ENCODE measurements at places on chromosomes 5 and 9.

DNA sequence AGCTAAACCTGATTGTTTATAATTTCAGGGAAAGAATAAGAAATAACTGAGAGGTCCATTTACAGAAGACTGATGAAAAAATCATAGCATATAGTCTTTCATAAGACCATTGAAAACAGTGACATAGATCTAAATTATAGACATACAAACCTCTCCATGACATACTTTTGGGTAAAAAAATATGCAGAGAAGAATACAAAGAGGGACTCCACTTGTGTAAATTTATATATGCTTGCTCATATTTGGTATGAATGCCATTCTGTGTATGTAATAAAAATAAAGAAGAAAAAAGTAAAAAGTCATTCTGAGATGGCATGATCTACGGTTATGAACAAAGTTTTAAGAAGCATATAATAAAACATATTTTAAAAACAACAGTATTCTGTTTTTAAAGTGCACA is 310.7 kb downstream of the ASTN2 start:
- no peak for DNase-seq

DNA sequence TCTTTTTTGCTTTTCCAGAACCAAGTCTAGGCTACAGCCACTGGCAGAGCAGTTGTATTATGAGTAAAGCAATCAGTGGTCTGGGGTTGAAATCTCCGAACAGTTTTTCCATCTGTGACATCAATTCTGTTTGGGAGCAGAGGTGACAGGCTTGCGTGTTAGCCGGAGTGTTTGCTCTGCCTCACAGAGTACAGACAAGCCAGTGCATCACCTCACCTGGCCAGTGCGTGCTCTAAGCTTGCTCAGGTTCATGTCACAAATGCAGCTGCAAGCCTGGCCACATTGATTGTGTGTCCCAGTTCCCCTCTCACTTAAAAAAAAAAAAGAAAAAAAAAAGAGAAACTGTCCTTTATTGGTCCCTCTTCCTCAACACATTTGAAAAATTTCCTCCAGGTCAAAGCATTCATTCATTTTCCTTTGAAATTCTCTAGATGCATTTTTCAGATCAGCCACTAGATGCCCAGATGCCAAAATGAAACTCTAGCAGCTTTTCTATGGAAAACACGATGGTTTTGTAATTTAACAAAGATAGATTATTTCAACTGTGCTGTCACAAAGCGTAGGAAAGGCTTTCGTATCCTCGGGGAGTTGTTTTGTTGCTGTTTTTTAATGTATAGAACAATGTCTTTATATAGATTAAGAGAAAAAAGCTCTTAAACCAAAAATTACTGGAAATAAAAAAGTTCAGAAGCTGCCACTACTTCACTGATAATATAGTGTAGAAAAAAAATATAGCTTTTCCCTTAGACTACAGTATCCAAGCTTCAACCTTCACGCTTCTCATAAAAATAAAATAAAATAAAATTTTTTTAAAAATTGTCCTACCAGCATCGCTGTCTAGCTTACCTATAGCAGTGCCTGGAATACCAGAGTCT is 585.5 kb downstream of the TLE1 start:
- DNase-seq, result no peak

DNA sequence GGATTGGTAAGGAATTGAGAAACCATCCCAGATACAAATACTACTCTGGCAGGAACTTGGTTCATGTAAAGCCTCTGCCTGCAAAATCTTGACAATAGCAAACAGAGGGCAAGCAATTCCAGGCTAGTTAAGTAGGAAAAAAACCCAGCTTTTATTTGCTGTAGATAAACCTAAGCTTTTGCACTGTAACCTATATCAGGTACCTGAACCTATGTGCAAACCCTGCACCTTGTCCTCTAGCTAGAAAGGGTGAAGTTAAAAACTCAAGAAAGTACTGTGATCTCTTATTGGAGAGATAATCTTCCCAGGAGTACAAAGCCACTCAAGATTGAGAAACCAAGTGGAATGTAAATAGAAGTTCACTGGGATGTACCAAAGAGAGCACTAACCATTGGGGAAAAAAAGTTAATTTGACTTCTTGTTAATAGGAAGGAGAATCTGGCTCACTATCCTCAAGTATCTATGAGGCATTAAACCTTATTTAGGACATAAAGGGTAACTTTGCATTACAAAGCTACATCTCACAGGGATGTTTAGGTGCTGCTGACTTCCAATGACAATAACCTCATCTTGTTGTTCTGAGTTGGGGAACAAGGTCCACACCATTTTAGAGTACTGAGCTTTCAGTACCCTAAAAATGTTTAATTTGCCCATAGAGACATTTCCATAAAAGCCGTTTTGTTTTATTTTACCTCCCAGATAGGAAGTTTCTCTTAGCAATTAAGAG is 73.8 kb upstream of the PCA3 start:
- no peak for DNase-seq

DNA sequence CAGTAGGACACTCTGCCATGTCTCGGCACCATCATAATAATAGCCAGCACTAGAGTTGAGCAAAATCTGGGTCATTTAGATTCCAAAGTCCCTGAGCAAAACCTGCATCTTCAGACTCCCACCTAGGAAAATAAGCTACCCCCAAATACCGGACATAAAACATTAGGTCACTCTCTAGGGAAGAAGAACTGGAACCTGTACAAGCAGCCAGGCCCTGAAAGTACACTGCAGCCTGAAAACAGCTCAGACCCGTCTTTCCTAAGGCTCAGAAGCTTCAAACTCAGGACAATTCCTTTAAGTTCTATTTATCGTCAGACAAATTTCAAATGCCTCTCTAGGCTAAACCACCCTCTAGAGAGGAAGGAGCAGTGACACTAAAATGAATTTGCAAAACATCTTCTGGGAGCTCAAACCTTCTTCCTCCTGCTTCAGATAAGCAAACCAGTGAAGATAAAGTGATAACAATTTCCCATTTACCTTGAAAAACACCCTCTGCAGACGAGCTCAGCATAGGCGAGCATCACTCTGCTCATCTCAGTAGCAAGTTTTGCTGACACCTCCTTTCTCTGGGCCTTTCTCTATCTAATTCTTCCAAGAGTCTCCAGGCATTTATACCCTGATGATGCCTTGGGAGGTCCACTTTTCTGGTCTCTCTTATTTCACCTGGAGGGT is 34.0 kb downstream of the ADAM19 start:
- no peak for DNase-seq

GRCh38 chr9:6917162-6917561 is 159.4 kb downstream of the KDM4C start:
- no peak for DNase-seq

DNA sequence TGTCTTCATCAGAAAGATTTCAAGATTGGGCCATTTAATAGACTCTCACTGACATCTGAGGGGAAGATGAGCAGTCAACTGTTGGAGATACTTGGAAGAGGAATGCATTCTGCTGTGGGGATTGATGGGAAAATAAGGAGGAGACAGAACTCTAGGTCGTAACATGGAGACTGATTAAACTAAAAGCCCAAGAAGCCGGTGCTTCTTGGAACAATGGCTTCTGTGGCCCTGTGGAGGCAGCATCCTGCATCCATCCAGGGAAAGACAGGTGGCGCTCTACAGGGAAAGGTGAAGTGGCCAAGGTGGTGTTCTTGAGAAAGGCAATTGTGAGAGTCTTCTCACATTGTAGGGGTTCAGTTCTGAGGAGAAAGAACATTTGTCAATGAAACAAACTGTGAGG is 31.3 kb downstream of the ZFAND5 start:
- DNase-seq, result no peak

Data from NCI-H2227 treated with DMSO at 0.1 percent for 48 hours (cell line).